Spleen (tissue), 13 donors: ENCODE measurements at places on chromosomes 3 and 15.

DNA sequence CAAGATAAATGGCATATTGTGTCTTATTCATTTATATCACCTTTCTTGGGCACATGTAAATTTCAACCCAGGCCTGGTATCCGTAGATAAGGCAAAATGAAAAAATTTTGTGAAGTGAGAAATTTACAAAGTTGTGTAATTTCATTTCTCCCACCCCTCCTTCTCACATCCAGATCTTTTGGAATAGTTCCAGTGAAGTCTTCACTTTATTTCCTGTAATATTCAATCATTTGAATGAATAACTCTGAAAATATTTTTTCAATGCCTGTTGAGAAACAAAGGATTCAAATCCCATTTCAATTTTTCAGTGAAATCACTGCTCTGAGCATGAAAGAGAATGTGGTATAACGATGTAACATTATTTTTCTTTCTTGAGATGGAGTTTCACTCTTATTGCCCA is 53.4 kb downstream of the BTLA start:
- DNase-seq = no peak
- no peaks in the 10 kb centered on the region for H3K27me3 ChIP-seq
- no peak overlapping the region for H3K4me3 ChIP-seq
- peaks cover 5% of the 10 kb centered on the region for H3K4me1 ChIP-seq
- H3K27ac ChIP-seq = no peak overlapping the region
- no peaks in the 10 kb centered on the region for H3K36me3 ChIP-seq

DNA sequence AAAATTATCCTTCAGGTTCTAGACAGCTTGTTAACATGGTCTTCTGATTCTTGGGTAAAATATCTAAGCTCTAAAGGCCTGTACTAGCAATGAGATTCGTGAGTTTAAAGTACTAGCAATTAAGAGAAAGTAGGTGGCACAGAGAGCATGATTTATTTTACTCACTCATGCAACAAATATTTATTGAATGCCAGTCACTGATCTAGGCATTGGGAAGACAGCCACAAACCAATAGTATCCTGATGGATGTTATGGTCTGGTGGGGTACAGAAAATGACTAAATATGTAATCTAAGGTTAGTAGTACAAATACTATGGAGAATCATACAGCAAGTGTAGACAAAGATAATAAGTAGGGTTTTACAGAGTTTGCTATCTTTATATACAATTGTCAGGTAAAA is 751.3 kb downstream of the ZNF385D start:
- H3K27ac ChIP-seq = no peak overlapping the region
- H3K36me3 ChIP-seq = no peaks in the 10 kb centered on the region
- DNase-seq = no peak
- no peaks in the 10 kb centered on the region for H3K4me1 ChIP-seq

DNA sequence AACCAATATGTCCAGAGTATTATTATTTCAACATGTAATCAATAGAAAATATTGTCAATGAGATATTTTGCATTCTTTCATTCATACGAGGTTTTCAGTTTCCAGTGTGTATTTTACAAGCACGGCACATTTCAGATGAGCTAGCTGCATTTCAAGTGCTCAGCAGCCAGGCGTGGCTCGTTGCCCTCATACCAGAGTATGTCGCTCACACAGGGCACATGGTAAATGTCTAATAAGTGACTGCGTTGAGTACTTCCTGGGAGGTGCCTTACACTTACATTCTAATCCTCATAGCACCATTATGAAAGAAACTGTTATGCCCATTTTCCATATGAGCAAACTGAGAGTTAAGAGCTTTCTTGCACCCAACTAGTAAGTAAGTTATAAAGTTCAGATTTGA is 47.4 kb downstream of the TMEM266 start:
- no peak for DNase-seq
- H3K4me1 ChIP-seq = no peaks in the 10 kb centered on the region
- H3K36me3 ChIP-seq = no peaks in the 10 kb centered on the region
- H3K27me3 ChIP-seq = peaks cover 9% of the 10 kb centered on the region

- H3K4me1 ChIP-seq = peaks cover 7% of the 10 kb centered on the region
- peaks cover 9% of the 10 kb centered on the region for H3K36me3 ChIP-seq
- H3K27me3 ChIP-seq = no peaks in the 10 kb centered on the region
Observed at GRCh38 chr3:17258823-17259436, 374.2 kb downstream of the PLCL2 start.

DNA sequence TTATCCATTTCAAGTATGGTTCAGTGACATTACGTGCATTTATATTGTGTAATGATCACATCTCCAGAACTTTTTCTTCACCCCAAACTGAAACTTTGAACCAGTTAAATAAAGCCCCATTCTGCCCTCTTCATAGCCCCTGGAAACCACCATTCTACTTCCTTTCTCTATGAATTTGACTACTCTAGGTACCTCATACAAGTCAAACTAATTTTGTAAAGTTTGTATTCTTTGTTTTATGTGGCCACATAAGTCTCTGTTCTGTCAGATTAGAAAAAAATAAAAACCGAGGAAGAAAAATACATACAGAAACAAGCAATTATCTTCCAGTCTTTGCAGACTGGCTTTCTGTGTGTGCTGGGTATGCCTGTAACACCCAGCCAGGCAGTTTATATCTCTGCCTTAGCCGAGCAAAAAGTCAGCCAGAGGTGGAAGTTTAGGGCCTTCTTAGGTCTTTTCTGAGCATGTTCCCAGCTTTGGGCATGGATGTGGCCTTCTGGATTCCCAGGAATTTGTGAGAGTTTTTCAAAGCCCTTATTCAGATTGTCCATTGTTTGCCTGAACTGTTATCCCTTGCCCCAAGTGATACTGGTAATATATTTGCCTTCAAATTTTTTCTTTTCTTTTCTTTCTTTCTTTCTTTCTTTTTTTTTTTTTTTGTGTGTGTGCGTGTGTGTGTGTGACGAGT is 6.0 kb upstream of the GRAMD1C start:
- DNase-seq = no peak
- H3K27me3 ChIP-seq = no peaks in the 10 kb centered on the region
- no peaks in the 10 kb centered on the region for H3K36me3 ChIP-seq
- peaks cover 34% of the 10 kb centered on the region for H3K4me1 ChIP-seq
